Progenitor cell of endocrine pancreas (in vitro differentiated cells): ENCODE measurements at places on chromosomes 4 and X. TPM values are rescaled to one million over a fixed set of nuclear protein-coding genes. Genes with fewer than 3 reads are reported as not detected.

The RBMXL3 gene
- total RNA-seq = not detected in 2 replicates

The SORCS2 gene
- 2.2 and 2.9 TPM in 2 replicates for total RNA-seq

The SPIN2A gene
- 1.8 and 2.2 TPM in 2 replicates for total RNA-seq

GRCh38 chr4:124804041-124804440, 91.5 kb upstream of the ANKRD50 start:
- no peaks in the 10 kb centered on the region for H3K27me3 ChIP-seq
- no peak for DNase-seq
- H3K27ac ChIP-seq = no peak overlapping the region
- peaks cover 1% of the 10 kb centered on the region for H3K4me1 ChIP-seq

- no peak overlapping the region for H3K4me3 ChIP-seq
- H3K27me3 ChIP-seq = peaks cover 35% of the 10 kb centered on the region
- H3K36me3 ChIP-seq = no peaks in the 10 kb centered on the region
- no peak for DNase-seq
Measured at GRCh38 chr4:184097241-184097605, 120.5 kb downstream of the ENPP6 start.

DNA sequence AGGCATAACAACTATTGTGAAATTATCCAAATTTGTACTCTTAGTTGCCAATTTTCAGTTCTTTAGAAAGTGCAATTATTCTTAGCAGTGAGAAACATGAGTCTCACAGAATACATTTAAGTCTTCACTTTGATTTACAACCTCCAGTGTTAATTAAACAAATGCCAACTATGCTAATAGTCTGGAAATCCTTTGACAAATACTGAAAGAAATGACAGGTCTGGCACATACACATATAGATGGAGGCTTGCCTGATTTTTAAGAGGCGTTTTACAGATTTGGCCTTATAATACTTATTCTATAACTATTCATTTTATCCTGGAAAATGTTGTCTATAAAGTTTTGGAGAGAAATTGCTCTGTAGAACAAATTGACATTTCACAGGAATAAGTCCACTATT, 320.1 kb downstream of the TRIML1 start:
- H3K4me3 ChIP-seq = no peak overlapping the region
- peaks cover 6% of the 10 kb centered on the region for H3K36me3 ChIP-seq
- H3K27ac ChIP-seq = no peak overlapping the region
- peaks cover 2% of the 10 kb centered on the region for H3K27me3 ChIP-seq

- no peak overlapping the region for H3K27ac ChIP-seq
- DNase-seq = no peak
- H3K27me3 ChIP-seq = no peaks in the 10 kb centered on the region
- no peaks in the 10 kb centered on the region for H3K4me1 ChIP-seq
- H3K4me3 ChIP-seq = no peak overlapping the region
Measured at GRCh38 chr4:99366491-99366890, 13.9 kb upstream of the ADH1C start.

- peak overlapping the region; percentile 90 for H3K27ac ChIP-seq
- peaks cover 19% of the 10 kb centered on the region for H3K4me1 ChIP-seq
- DNase-seq = no peak
Measured at GRCh38 chr4:128560754-128561495, 248.6 kb upstream of the JADE1 start.

DNA sequence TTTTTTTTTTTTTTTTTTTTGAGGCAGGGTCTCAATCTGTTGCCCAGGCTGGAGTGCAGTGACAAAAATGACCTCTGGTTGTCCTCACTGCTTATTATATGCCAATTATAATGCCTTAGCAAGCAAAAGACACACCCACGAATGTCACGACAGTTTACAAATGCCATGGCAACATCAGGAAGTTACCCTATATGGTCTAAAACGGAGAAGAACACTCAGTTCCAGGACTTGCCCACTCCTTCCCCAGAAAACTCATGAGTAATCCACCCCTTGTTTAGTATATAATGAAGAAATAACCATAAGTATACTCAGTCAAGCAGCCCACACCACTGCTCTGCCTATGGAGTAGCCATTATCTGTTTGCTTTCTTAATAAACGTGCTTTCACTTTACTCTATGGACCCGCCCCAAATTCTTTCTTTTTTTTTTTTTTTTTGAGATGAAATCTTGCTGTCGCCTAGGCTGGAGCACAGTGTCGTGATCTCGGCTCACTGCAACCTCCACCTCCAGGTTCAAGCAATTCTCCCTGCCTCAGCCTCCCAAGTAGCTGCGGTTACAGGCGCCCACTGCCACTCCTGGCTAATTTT, 106.2 kb downstream of the SMIM20 start:
- H3K4me3 ChIP-seq = no peak overlapping the region
- H3K36me3 ChIP-seq = no peaks in the 10 kb centered on the region
- H3K27ac ChIP-seq = no peak overlapping the region
- H3K27me3 ChIP-seq = no peaks in the 10 kb centered on the region
- no peak for DNase-seq
